ENCODE measurements at places on chromosomes 11 and 22. TPM values are rescaled to one million over a fixed set of nuclear protein-coding genes. Genes with fewer than 3 reads are reported as not detected.

Gene CNTN5
- 123 TPM for polyA plus RNA-seq

GRCh38 chr11:70612459-70613141 is 214.3 kb downstream of the CTTN start:
- no peak for DNase-seq

DNA sequence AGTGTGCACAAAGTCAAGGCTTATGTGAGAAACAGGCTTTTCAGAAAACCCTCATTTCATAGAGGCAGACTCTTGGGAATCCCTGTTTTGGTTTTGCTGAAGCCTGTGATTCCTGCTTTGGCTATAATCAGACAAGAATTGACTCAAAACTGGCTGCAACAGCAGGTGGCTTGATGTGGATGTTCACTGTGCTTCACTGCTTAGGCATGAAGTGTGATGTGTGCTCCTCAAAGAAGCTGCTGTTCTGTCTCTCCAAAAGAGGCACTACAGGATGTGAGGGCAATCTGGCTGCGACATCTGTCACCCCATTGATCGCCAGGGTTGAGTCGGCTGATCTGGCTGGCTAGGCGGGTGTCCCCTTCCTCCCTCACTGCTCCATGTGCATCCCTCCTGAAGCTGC is 103.5 kb downstream of the C11orf58 start:
- no peak for DNase-seq

- DNase-seq = no peak
These were observed 157.0 kb downstream of the BRD1 start for GRCh38 chr22:49670456-49671330.

Data from left renal pelvis (tissue), 4 donors.